Dermis microvascular lymphatic vessel endothelial cell (primary cell): ENCODE measurements at places on chromosomes 12 and 14. TPM values are rescaled to one million over a fixed set of nuclear protein-coding genes. Genes with fewer than 3 reads are reported as not detected.
A peak's percentile ranks its signal among the peaks of the same experiment; 100 is the strongest.

GRCh38 chr14:105859717-105860614 lies 333.6 kb downstream of the TMEM121 start:
- DNase-seq = no peak

Gene RTL1
- not detected in 2 replicates for total RNA-seq

- DNase-seq = peak; percentile 31
These were observed 59.8 kb upstream of the KRR1 start for GRCh38 chr12:75571204-75571603.

- peak; percentile 51 for DNase-seq
These were observed 91.8 kb upstream of the RIC8B start for GRCh38 chr12:106682594-106683234.
